ENCODE measurements at places on chromosomes 2 and 18. TPM values are rescaled to one million over a fixed set of nuclear protein-coding genes. Genes with fewer than 3 reads are reported as not detected.
A peak's percentile ranks its signal among the peaks of the same experiment; 100 is the strongest.

GRCh38 chr18:75185460-75185859, 23.5 kb downstream of the PTGR3 start:
- no peaks in the 10 kb centered on the region for H3K36me3 ChIP-seq
- peaks cover 7% of the 10 kb centered on the region for H3K4me1 ChIP-seq
- no peak overlapping the region for H3K27ac ChIP-seq
- no peak overlapping the region for H3K4me3 ChIP-seq

DNA sequence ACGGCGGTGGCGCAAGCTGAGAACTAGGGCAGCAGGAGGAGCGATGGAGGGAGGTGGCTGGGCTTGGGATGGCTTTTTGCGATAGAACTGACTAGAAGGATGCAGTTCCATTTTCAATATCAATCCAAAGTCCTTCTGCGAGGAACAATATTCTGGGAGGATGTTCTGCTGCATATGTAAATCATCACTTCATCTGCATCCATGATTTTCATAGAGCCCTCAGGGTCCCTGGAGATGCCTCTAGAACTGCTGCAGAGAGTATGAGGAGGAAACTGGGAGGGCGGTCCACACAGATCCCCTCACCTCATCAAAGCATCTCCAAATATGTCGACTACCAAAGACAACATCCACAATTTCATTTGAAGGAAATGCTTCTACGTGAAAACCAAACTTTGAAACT, 20.8 kb downstream of the CACNB4 start:
- no peaks in the 10 kb centered on the region for H3K4me1 ChIP-seq
- DNase-seq = no peak
- H3K4me3 ChIP-seq = no peak overlapping the region
- H3K27me3 ChIP-seq = peaks cover 27% of the 10 kb centered on the region
- H3K36me3 ChIP-seq = no peaks in the 10 kb centered on the region
- no peak overlapping the region for H3K27ac ChIP-seq

DNA sequence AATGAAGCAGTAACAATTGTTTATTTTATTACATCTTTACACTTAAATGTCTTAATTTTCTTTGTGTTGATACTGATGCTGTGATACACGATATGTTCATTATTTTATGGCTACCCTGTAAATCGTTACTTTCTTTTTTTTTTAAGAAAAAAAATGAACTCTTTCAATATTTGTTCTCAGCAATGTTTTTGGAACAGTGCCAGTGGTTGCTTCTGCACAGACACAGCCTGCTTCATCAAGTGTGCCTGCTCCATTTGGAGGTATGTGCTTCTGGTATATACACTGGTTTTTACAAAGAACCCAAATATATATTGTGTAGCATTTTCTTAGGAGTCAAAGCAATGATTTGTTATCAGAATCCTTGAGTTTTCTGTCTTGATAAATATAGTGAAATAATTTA, 62.2 kb upstream of the SCYGR2 start:
- no peaks in the 10 kb centered on the region for H3K4me1 ChIP-seq
- no peak overlapping the region for H3K27ac ChIP-seq
- peaks cover 43% of the 10 kb centered on the region for H3K36me3 ChIP-seq
- H3K4me3 ChIP-seq = no peak overlapping the region

GRCh38 chr2:26189751-26190150, 16.9 kb downstream of the GAREM2 start:
- H3K4me1 ChIP-seq = peaks cover 6% of the 10 kb centered on the region
- no peak overlapping the region for H3K4me3 ChIP-seq
- peaks cover 6% of the 10 kb centered on the region for H3K27me3 ChIP-seq
- no peak overlapping the region for H3K27ac ChIP-seq

DNA sequence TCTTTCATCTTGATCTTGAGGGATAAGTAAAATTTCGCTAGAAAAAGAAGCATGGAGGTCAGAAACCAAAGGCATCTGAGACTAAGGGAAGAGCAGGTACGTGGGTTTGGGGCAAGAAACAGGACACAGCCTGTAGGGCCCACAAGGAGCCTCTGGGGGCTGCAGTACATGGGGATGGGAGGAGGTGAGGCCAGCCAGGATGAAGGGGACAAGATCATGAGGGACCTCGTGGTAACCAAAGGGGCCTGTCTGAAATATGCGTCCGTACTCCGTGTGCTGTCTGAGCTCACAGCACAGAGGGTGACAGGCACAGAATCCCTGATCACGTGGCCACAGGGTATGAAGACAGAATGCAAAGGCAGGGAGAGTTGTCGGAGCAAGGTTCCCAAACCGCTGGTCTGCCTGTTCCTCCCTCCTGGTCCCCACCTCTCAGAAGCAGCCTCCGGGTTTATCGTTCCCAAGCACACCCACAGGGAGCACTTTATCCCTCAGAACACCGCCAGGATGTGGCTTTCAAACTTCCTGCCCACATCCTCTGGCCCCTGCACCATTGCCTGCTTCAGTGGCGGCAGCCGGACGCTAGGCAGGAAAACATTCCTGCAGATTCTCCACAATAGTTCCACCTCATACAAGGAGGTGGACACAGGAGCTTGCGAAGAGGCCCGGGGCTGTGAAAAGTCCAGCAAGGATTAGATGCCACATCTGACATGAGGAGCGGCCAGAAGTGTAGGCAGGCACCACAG, 12.0 kb downstream of the TMEM163 start:
- peaks cover 34% of the 10 kb centered on the region for H3K27me3 ChIP-seq
- H3K4me1 ChIP-seq = peaks cover 7% of the 10 kb centered on the region
- no peak for DNase-seq

- H3K27me3 ChIP-seq = peaks cover 7% of the 10 kb centered on the region
- DNase-seq = no peak
- peaks cover 41% of the 10 kb centered on the region for H3K4me1 ChIP-seq
- H3K27ac ChIP-seq = no peak overlapping the region
- no peak overlapping the region for H3K4me3 ChIP-seq
These were observed 8.0 kb downstream of the RAMP1 start for GRCh38 chr2:237867465-237867864.

DNA sequence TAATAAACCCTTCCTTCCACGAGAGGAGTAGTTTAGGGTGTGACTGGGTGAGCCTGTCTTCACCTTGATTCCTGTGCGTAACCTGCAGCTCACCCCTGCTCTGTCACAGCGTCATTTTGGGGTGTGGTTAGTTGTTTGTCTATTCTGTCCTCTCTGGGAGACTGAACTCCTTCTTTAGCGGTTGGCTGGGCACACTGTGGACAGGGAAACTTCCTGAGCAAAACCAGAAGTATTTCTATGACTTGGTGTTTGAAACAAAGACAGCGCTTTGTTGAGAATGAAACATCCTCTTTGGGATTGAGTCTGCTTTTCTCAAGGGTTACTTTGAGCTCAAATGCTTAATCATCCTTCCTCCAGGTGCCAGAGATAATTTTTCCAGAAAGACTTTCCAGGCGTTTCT, 270.7 kb downstream of the HRH4 start:
- H3K36me3 ChIP-seq = no peaks in the 10 kb centered on the region
- no peak overlapping the region for H3K27ac ChIP-seq
- DNase-seq = no peak
- H3K4me1 ChIP-seq = peaks cover 12% of the 10 kb centered on the region
- H3K4me3 ChIP-seq = no peak overlapping the region
- peaks cover 8% of the 10 kb centered on the region for H3K27me3 ChIP-seq

DNA sequence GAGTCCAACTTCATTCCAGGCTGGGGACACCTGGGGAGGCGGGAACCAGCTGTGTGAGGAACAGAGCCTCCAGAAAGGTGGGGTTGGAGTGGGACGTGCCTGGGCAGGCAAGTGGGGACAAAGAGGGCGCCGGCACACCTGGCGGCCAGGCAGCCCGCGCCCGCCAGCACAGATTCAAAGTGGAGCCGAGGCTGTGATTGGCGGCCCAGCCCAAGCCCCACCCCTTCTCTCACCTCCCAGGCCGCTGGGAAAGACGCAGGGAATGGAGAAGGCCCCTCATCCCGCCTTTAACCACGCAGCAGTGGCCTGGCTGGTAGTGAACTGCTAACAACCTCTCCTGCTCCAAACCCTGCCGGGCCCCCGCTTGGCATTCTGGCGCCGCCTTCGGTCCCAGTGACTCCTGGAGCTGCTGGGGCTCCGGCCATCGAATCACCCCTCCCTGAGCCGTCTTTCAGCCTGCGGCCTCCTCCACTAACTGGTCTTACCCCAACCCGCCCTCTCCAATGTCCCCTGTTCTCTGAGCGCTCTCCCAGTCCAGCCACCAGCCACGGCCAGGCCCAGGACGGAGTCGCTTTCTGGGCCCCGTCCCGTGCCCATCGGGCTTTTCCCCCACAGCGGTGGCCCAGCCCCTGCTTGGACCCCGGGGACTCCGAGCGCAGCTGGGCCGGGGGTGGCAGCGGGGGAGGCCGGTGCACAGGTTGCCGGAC, 27.9 kb upstream of the PTMA start:
- peaks cover 2% of the 10 kb centered on the region for H3K27me3 ChIP-seq
- H3K27ac ChIP-seq = peak overlapping the region; percentile 49
- peaks cover 13% of the 10 kb centered on the region for H3K4me1 ChIP-seq

GRCh38 chr2:98921062-98921461, 15.0 kb downstream of the CRACDL start:
- DNase-seq = no peak
- no peak overlapping the region for H3K27ac ChIP-seq
- H3K4me3 ChIP-seq = no peak overlapping the region
- H3K36me3 ChIP-seq = no peaks in the 10 kb centered on the region
- H3K27me3 ChIP-seq = peaks cover 12% of the 10 kb centered on the region

DNA sequence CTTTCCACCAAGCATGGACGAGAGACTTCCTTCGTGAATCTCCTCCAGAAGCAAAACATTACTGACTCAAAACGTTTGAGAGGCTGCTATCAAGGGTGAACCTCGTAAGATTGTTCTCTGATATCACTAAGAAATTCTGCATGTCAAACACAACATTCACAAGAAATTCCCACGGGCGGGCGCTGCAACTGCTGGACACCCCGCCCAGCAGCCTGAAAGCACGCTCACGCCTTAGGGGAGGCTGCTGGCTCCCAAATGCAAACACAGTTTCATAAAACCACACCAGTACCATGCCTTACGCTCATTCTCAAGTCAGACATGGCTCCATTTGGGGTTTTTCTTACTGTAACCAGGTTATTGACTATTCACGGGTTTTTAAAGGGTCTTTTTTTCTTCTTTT, 39.0 kb downstream of the MBP start:
- H3K27ac ChIP-seq = no peak overlapping the region
- peaks cover 8% of the 10 kb centered on the region for H3K27me3 ChIP-seq
- H3K4me1 ChIP-seq = peaks cover 7% of the 10 kb centered on the region
- no peak for DNase-seq
- no peak overlapping the region for H3K4me3 ChIP-seq

DNA sequence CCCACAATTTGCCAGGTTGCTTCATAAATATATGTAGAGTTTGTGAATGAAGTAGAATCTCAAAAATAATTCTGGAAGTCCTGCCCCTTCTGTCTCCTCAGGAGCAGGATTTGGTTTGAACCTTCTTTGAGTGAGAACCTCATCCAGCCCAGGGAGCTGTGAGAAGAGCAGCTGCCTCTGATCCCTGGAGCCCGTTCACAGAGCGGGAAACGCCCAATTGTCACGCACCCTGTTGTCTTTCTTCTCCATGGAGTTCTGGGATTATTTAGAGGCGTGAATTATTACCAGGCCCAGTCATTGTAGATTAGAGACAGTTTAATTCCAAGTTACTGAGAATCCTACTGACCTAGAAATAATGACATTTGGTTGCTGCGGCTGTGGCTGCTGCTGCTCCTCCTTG, 66.1 kb downstream of the TPO start:
- H3K27ac ChIP-seq = no peak overlapping the region
- no peak overlapping the region for H3K4me3 ChIP-seq
- no peak for DNase-seq
- H3K36me3 ChIP-seq = no peaks in the 10 kb centered on the region
- H3K4me1 ChIP-seq = no peaks in the 10 kb centered on the region
- H3K27me3 ChIP-seq = peaks cover 10% of the 10 kb centered on the region

- peaks cover 44% of the 10 kb centered on the region for H3K27me3 ChIP-seq
- H3K27ac ChIP-seq = no peak overlapping the region
- peaks cover 11% of the 10 kb centered on the region for H3K4me1 ChIP-seq
- no peak for DNase-seq
These were observed 41.1 kb downstream of the ACOXL start for GRCh38 chr2:110773401-110773921.

DNA sequence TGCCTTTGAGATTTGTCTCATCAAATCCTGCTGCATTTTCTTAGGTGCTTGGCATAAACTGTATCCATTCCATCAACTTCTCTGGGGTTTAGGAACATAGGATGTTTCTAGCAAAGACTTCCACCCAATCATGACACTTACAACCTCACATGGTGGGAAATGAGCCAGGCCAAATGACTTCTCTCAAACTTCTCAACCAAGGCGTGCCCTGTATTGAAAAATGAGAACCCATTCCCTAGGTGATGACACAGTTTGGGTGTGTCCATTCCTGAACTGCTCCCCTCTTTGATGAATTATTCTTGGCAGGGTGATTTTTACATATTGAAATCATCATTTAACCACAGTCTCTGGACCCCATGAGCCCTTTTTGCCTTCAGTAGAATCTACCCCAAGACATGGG, 161.1 kb downstream of the EN1 start:
- no peak for DNase-seq
- H3K36me3 ChIP-seq = peaks cover 4% of the 10 kb centered on the region
- no peak overlapping the region for H3K27ac ChIP-seq
- H3K27me3 ChIP-seq = peaks cover 8% of the 10 kb centered on the region
- no peaks in the 10 kb centered on the region for H3K4me1 ChIP-seq

DNA sequence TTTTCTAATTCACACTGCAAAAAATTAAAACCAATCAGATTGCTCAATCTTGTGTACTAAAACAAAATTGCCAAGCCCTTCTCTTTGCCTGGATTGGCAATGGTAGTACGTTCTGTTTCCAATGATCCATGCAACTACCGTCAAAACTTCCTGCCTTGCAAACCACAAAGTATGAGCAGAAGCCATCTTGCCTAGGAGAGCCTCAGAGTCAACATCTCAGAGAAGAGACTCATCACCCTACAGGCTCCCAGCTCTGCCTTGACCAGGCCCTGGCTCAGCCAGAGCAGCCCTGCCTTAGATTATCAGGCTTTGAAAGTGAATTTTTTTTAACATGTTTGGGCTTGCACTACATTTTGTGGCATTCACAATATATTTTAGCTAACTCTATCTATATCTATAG, 574.1 kb downstream of the SATB2 start:
- no peaks in the 10 kb centered on the region for H3K4me1 ChIP-seq
- no peak for DNase-seq
- H3K4me3 ChIP-seq = no peak overlapping the region
- no peaks in the 10 kb centered on the region for H3K36me3 ChIP-seq

GRCh38 chr2:240278661-240279060, 138.2 kb upstream of the OTOS start:
- H3K27ac ChIP-seq = no peak overlapping the region
- DNase-seq = no peak
- peaks cover 8% of the 10 kb centered on the region for H3K4me1 ChIP-seq
- H3K4me3 ChIP-seq = no peak overlapping the region

GRCh38 chr2:68653538-68653982, 10.2 kb downstream of the PROKR1 start:
- H3K27ac ChIP-seq = no peak overlapping the region
- no peak for DNase-seq
- no peaks in the 10 kb centered on the region for H3K4me1 ChIP-seq
- peaks cover 22% of the 10 kb centered on the region for H3K27me3 ChIP-seq

RABL2A gene
- 6.0 TPM for total RNA-seq

NPPC gene
- not detected for total RNA-seq

NGEF gene
- 0.36 TPM for total RNA-seq

TFCP2L1 gene
- not detected for total RNA-seq

ADGRF3 gene
- total RNA-seq = 0.47 TPM

C1GALT1C1L gene
- not detected for total RNA-seq

ACKR3 gene
- not detected for total RNA-seq

CD8B2 gene
- not detected for total RNA-seq

EFR3B gene
- total RNA-seq = 0.18 TPM
